NCI-H510A treated with DMSO at 0.1 percent for 48 hours (cell line): ENCODE measurements at places on chromosomes 2 and 18.

GRCh38 chr2:151560289-151560688 is 150.6 kb downstream of the RIF1 start:
- DNase-seq: no peak

- no peak for DNase-seq
These were observed 5.8 kb downstream of the SMIM21 start for GRCh38 chr18:75421656-75422055.

DNA sequence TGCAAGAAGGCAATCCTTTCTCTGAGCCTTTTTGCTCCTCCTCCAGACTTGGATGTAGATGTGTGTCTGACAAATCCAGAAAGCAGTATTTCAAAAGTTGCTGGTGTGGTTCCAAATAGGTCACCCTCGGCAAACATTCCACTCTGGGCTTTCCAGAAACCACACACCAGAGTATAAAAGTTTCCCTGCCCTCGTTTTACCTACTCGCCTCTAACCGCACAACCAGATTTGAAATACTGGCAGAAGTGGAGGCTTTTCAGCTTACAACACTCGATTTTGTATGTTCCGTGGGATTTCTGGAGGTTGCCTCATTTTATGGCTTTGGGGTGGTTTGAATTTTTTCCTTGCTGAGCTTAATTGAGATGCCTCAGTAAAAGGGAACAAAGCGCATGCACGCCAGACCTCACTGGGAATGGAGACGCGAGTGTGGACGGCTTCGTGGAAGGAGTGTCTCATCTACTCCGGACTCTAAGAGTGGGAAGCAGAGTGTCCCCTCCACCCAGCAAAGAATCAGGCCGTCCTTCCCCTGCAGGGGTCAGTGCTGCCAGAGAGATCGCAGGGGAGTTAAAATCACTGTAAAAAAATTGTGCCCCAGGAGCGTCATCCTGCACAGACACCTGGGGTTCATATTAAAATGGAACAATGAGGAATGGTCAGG is 44.0 kb upstream of the RPL31 start:
- no peak for DNase-seq

- DNase-seq: no peak
These were observed 9.9 kb upstream of the WNT6 start for GRCh38 chr2:218849721-218850120.

GRCh38 chr2:43569921-43570320 is 25.9 kb downstream of the THADA start:
- no peak for DNase-seq
